ENCODE measurements at places on chromosomes 1 and 21.
A peak's percentile ranks its signal among the peaks of the same experiment; 100 is the strongest.

- no peak for DNase-seq
Observed at GRCh38 chr1:51086496-51087271, 15.3 kb upstream of the C1orf185 start.

DNA sequence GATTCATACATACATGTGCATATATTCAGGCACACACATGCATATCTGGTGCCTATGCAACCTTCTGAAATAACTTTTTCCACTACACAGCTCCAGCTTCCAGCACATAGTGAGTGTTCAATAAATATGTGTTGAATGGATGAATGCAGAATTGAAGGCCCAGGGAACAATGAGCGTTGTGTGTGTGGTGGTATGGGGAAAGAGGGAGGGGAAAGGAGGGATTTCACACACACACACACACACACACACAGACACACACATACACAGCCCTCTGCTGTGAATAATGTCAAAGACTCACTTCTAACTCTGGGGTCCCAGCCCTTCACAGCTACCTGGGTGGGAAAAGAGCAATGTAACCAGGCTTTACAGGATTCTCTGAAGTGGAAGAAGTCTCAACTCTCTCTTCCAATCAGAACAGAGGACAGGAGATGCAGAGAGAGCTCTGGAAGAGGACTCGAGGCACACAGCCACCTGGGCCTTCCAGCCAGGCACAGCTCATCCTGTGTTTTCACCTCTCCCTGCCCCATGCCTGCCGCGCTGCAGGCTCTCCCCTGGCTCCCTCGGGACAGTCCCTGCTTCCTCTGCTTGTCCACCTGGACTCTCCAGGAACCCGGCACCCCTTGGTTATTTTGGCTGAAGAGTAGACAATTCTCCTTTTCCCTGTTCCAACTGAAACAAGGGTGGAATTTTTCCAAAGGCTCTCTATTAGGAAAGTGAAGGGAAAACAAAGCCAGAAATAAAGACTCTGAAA lies 5.4 kb upstream of the IGSF8 start:
- DNase-seq = no peak

- no peak for DNase-seq
Observed at GRCh38 chr1:246435421-246436041, 71.5 kb downstream of the SMYD3 start.

DNA sequence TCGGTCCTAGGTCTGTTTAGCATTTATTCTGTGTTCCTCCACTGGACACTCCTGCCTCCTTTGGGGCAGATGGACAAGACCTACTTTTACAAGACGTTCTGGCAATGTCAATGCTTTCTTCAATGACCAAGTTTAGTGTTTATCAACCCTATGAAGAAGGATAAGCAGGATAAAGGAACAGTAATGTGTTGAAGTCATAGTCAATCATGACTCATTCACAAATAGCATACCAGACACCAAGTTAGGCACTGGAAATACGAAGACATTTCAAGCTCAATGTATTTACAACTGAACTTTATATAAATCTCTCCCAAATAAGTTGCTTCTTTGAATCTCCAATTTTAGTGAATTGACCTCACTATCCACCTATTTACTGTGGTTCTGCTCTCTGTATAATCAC lies 4.8 kb upstream of the SLC35D1 start:
- no peak for DNase-seq

- DNase-seq = no peak
Observed at GRCh38 chr1:24505816-24506215, 3.2 kb downstream of the RCAN3 start.

- no peak for DNase-seq
Observed at GRCh38 chr1:89557445-89557825, 32.8 kb downstream of the LRRC8B start.

GRCh38 chr1:58815686-58816071 lies 31.8 kb upstream of the JUN start:
- DNase-seq = no peak

DNA sequence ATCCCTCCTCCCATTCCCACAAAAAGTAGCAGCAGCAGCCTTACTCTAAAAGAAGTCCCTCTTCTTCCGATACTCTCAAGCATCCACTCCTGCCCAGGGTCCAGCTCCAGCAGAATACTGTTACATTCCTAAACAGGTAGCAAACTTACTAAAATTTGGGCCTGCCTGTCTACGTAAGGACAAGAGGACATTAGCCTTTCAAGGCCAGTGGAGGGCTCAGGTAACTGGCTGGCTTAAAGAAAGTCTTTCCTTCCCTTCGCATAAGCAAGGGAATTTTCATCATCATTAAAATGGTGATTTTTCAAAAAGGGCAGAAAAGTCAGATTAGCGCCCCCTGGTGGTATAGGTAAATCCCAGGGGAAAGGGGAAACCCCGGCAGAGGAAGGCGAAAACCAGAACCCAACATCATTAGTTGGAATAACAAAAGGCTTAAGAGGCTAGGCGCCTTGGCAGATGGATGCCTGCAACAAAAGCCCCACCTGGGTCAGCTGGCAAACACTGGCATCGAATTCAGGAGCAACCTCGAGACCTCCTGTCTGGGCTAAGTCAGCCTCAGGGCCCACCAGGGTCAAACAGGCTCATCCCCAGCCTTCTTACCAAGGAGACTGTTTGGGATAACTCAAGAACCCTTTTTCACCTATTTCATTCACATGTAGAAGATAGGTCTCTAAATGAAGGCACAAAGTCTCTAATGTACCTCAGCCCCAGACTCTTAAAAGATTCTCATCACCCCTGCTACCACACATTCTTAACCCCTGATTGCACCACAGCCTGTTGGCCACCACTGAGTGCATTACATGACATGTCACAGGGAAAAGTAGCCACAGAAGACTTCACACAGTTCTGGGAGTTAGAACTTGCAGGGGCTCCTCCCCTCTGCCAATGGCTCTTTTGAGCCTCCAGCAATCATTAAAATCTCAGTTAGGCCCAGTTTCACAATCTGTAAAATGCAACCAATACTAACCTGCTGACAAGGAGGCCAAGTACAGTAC lies 36.7 kb downstream of the ERI3 start:
- peak; percentile 36 for DNase-seq

- no peak for DNase-seq
Observed at GRCh38 chr1:7228252-7228961, 443.2 kb downstream of the CAMTA1 start.

DNA sequence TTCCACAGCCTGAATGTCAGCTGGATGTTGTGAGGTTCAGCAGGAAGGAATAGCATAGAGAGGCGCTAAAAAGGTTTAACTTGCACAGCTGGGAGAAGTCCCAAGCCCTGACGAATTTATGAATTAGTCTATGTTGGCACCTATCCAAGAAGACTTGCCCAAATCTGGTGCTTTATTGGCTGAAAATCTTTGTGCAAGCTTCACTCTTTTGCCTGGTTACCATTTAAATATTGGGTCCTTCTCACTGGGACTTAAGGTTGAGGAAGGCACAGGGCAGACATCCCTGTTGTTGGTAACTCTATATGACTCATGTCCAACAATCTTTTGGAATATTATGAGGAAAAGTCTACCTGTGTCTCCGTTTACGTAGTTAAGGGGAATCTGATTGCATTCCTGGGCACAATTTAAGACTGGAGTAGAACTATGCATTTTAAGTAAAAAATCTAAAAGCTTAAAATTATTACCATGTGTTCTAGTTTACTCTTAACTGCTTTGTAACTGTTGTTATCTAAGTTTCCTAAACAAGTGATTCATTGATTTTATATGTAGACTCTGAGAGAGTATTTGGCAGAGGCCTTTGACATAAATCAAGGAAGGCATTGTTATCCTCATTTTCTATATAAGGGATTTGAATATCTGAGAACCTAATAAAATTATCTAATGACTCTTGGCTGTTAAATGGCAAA lies 181.7 kb upstream of the DPYD start:
- no peak for DNase-seq

GRCh38 chr1:93695411-93696005 lies 13.9 kb upstream of the BCAR3 start:
- no peak for DNase-seq

GRCh38 chr21:35727830-35728229 lies 332.5 kb downstream of the SETD4 start:
- DNase-seq = no peak

- no peak for DNase-seq
Observed at GRCh38 chr1:172255223-172255560, 165.3 kb upstream of the C1orf105 start.

DNA sequence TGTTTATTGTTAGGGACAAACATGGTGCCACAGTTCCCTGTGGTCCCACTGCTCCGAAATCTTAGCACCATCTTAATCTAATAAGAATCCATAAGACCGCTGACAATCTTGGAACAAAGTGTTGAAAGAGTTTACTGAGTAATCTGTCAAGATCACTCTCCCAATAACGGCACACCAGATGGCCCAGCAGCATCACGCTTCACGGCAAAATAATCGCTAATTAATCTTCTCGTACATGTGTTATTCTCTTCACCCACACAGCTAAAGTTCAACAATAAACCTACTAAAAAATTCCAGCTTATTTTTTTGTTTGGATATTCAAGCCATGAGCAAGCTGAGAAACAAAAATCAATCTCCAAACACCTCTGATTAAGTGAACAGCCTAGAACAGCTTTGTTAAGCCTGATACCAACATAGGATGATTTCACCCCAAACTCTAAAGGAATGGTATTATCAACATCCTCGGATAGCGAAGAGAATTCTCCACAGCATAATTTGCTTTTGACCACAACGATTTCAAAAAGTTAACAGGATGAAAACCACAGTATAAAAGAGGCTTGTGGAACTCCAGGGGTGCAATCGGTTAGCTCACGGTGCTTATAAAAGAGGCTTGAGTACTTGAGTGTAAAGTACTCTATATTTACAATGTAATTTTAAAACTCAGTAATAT lies 329.9 kb upstream of the GREM2 start:
- DNase-seq = no peak

DNA sequence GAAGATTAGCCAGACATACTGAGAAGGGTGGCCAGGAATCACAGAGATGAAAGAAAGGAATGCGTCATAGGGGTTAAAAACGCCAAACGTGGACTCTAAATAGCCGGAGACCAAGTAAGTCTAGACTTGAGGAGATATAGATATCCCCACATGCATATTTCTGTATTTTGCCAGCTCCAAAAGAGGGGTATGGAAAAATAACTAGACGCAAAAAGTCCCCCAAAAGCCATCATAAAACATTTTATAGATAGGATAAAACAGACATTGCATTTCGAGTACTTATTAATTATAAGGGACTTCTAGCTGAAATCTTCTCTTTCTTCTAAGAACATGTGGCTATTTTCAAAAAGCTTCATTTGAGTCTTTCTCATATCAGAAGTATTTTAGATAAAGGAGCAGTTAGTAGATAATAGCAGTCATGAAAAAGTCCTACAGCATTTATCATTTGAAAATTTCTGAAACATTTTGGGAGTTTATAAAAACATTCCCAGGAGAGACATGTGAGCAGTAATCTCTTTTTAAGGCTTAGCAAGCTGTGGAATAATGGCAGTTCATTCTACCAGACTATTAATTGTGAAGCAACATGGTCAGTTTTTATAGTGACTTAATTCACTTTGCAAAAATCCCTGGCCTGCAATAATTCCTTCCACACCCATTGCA lies 6.1 kb downstream of the KIF26B start:
- no peak for DNase-seq

DNA sequence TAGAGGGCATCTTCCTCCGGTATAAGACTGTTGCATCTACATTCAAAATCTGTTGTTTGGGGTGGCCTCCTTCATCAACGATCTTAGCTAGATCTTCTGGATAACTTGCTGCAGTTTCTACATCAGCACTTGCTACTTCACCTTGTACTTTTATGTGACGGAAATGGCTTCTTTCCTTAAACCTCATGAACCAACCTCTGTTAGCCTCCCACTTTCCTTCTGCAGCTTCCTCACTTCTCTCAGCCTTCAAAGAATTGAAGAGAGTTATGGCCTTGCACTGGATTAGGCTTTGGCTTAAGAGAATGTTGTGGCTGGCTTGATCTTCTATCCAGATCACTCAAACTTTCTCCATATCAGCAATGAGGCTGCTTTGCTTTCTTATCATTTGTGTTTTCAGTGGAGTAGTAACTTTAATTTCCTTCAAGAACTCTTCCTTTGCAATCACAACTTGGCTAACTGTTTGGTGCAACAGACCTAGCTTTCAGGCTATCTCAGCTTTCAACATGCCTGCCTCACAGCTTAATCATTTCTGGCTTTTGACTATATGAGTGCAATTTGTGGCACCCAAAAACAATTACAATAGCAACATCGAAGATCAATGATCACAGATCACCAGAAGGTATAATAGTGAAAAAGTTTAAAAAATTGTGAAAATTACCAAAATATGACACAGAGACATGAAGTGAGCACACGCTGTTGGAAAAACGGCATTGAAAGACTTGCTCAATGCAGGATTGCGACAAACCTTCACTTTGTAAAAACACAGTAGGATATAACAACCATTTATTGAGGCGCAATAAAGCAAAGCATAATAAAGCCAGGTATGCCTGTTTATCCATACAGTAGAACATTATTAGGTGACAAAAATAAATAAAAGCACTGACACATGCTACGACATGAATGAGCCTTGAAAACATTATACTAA lies 56.7 kb upstream of the GFI1 start:
- DNase-seq = no peak

- no peak for DNase-seq
Observed at GRCh38 chr1:112114540-112114939, 125.1 kb upstream of the KCND3 start.
